ENCODE measurements at places on chromosomes 2 and 18. TPM values are rescaled to one million over a fixed set of nuclear protein-coding genes. Genes with fewer than 3 reads are reported as not detected.

- no peak for DNase-seq
Measured at GRCh38 chr2:201139836-201140604, 24.1 kb downstream of the CFLAR start.

GRCh38 chr2:134917888-134918525 is 615 bp upstream of the CCNT2 start:
- DNase-seq, result peak; percentile 89

GRCh38 chr18:46477425-46478011 is 179.5 kb downstream of the LOXHD1 start:
- peak; percentile 37 for DNase-seq

WDCP gene
- 12.8 TPM for total RNA-seq

Measured in left lung (tissue), 14 donors.